ENCODE measurements at places on chromosomes 12 and 14.

- H3K36me3 ChIP-seq, result no peaks in the 10 kb centered on the region
- H3K27ac ChIP-seq, result no peak overlapping the region
- H3K4me1 ChIP-seq, result no peaks in the 10 kb centered on the region
- no peak for DNase-seq
- H3K4me3 ChIP-seq, result no peak overlapping the region
Observed at GRCh38 chr14:101105045-101105444, 201.5 kb upstream of the RTL1 start.

DNA sequence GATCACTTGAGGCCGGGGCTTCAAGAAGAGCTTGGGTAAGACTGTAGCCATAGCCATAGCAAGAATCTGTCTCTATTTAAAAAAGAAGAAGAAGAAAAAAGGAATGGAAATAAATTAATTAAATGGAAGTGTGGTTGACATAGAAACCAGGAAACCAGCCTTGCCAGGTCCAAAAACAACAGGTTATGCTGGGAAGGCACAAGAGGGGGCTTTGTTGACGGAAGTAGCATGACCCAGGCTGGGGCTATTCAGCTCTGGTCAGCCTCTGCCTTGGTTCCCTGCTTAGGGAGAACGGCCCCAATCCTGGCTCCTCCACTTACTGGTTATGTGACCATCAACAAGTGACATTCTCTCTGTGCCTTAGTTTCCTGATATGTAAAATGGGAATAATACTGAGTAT lies 14.4 kb upstream of the GPR68 start:
- no peaks in the 10 kb centered on the region for H3K27me3 ChIP-seq
- peaks cover 4% of the 10 kb centered on the region for H3K4me1 ChIP-seq
- H3K4me3 ChIP-seq, result no peak overlapping the region
- no peaks in the 10 kb centered on the region for H3K36me3 ChIP-seq

GRCh38 chr12:86770871-86771270 lies 514.7 kb upstream of the MGAT4C start:
- H3K36me3 ChIP-seq, result no peaks in the 10 kb centered on the region
- no peak overlapping the region for H3K27ac ChIP-seq
- no peak overlapping the region for H3K4me3 ChIP-seq
- H3K27me3 ChIP-seq, result no peaks in the 10 kb centered on the region

GRCh38 chr14:22822571-22823098 lies 7.1 kb upstream of the MRPL52 start:
- peak; percentile 92 for DNase-seq
- peaks cover 20% of the 10 kb centered on the region for H3K4me1 ChIP-seq
- no peaks in the 10 kb centered on the region for H3K27me3 ChIP-seq
- no peaks in the 10 kb centered on the region for H3K36me3 ChIP-seq

DNA sequence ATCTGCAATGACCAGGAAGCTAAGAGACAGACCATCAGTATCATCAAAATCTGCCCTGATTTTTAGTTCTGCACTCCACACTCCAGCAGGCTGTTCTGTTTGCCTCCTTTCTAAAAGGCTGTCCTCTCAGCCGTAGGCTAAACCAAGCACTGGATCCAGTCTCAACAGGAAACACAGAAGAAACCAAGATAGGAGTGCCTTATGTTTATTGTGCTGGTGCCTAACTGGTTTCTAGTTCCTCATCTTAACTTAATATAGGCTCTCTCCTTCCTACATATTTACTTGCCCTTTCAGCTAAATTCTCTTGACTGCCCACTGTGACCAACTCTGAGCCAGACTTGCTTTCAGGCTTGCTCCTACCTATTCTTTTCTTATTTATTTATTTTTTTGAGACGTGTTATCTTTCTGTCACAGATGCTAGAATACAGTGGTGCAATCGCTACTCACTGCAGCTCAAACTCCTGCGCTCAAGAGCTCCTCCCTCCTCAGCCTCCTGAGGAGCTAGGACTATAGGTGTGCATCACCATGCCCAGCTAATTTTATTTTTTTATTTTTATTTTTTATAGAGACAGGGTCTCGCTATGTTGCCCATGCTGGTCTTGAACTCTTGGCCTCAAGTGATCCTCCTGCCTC lies 30.8 kb downstream of the GALNT4 start:
- H3K4me1 ChIP-seq, result no peaks in the 10 kb centered on the region
- no peak for DNase-seq
- no peaks in the 10 kb centered on the region for H3K36me3 ChIP-seq
- no peak overlapping the region for H3K27ac ChIP-seq

DNA sequence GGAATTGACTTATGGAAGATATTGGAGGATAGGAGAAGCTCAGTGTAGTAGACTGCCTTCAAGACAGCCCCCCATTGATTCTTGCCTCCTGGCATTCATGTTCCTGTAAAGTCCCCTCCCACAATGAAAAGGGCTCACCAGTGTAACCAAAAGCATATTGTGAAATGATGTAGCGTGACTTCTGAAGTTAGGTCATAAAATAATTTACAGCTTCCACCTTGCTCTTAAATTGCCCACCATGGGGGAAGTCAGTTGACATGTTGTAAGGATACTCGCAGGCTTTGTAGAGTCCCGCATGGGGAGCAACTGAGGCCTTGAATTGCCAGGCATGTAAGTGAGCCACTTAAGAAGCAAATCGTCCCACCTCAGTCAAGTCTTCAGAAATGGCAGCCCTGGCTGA lies 25.1 kb downstream of the GTSF1 start:
- DNase-seq, result no peak
- no peaks in the 10 kb centered on the region for H3K36me3 ChIP-seq
- no peak overlapping the region for H3K27ac ChIP-seq
- H3K4me3 ChIP-seq, result no peak overlapping the region

DNA sequence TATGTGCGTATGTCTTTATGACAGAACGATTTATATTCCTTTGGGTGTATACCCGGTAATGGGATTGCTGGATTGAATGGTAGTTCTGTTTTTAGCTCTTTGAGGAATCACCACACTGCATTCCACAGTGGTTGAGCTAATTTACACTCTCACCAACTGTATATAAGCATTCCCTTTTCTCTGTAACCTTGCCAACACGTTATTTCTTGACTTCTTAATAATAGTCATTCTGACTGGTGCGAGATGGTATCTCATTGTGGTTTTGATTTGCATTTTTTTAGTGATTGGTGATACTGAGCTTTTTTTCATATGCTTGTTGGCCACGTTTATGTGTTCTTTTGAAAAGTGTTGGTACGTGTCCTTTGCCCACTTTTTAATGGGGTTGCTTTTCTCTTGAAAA lies 49.7 kb downstream of the FRS2 start:
- no peaks in the 10 kb centered on the region for H3K36me3 ChIP-seq
- no peaks in the 10 kb centered on the region for H3K4me1 ChIP-seq
- H3K27ac ChIP-seq, result no peak overlapping the region
- H3K27me3 ChIP-seq, result no peaks in the 10 kb centered on the region
- no peak overlapping the region for H3K4me3 ChIP-seq

DNA sequence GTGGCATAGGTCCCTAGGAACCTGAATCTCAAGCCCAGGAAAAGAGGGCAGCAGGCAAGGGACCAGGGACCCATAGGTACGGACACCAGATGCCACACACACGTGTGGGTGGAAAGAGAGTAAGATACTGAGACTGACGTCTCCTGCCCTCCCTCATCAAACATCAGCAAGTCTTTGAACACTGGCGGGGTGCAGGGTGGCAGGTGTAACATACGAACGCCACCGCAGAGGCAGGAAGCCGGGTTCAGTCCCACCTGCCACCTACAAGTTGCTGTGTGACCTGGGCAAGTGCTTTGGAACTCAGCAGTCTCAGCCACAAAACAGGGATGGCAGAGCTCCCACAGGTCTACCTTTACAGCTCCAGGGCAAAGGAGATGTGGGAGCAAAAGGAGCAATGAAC lies 11.1 kb downstream of the ACTN1 start:
- no peak overlapping the region for H3K4me3 ChIP-seq
- DNase-seq, result no peak

DNA sequence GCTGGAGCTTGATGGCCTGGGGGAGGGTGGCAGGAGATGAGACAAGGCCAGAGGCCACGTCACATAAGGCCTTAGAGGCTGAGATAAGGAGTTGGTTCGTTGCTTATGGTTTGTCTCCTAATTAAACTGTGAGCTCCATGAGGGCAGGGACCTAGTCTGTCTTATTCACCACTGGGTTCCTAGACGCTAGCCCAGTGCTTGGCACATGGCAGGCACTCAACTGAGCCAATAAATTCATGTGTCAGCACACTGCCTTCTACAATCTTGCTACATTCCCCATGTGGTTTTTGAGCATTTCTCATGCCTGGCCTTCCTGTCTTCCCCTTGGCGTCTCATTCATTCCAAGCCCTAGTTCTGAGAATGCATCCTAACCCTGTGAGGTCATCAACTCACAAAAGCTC lies 92.5 kb upstream of the MED13L start:
- H3K4me1 ChIP-seq, result no peaks in the 10 kb centered on the region
- no peak overlapping the region for H3K4me3 ChIP-seq
- no peak for DNase-seq
- no peak overlapping the region for H3K27ac ChIP-seq
- H3K27me3 ChIP-seq, result no peaks in the 10 kb centered on the region

- H3K36me3 ChIP-seq, result no peaks in the 10 kb centered on the region
- no peaks in the 10 kb centered on the region for H3K27me3 ChIP-seq
- no peaks in the 10 kb centered on the region for H3K4me1 ChIP-seq
- H3K4me3 ChIP-seq, result no peak overlapping the region
Observed at GRCh38 chr12:65685514-65685913, 138.8 kb upstream of the HMGA2 start.

GRCh38 chr12:114949058-114949820 lies 265.3 kb upstream of the TBX3 start:
- no peak for DNase-seq
- H3K27ac ChIP-seq, result no peak overlapping the region
- H3K4me1 ChIP-seq, result no peaks in the 10 kb centered on the region
- no peaks in the 10 kb centered on the region for H3K27me3 ChIP-seq
- no peaks in the 10 kb centered on the region for H3K36me3 ChIP-seq

- H3K36me3 ChIP-seq, result no peaks in the 10 kb centered on the region
Observed at GRCh38 chr14:67602995-67603545, 3.0 kb upstream of the PIGH start.

DNA sequence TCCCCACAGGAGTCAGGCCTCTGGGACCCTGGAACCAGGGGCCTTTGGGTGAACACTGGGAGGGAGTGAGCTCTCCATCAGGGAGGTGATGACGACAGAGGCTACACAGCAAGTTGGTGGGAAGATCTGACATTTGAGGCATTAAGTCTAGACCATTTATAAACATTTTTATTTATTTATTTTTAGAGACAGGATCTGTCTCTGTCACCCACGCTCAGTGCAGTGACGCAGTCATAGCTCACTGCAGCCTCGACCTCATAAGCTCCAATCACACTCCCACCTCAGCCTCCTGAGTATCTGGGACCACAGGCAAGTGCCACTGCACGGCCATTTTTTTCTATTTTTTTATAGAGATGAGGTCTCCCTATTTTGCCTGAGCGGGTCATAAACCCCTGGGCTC lies 53.6 kb downstream of the TEAD4 start:
- no peak overlapping the region for H3K4me3 ChIP-seq
- no peak for DNase-seq
- no peak overlapping the region for H3K27ac ChIP-seq
- no peaks in the 10 kb centered on the region for H3K27me3 ChIP-seq

GRCh38 chr14:74843653-74844052 lies 32.3 kb downstream of the PROX2 start:
- H3K27ac ChIP-seq, result no peak overlapping the region
- H3K4me3 ChIP-seq, result no peak overlapping the region
- no peaks in the 10 kb centered on the region for H3K4me1 ChIP-seq

GRCh38 chr14:54251356-54251755 lies 145.5 kb upstream of the CDKN3 start:
- no peak overlapping the region for H3K4me3 ChIP-seq
- H3K27ac ChIP-seq, result no peak overlapping the region
- no peaks in the 10 kb centered on the region for H3K4me1 ChIP-seq
- H3K27me3 ChIP-seq, result no peaks in the 10 kb centered on the region

- no peaks in the 10 kb centered on the region for H3K27me3 ChIP-seq
- H3K27ac ChIP-seq, result no peak overlapping the region
- H3K4me1 ChIP-seq, result no peaks in the 10 kb centered on the region
- no peak for DNase-seq
Observed at GRCh38 chr12:121767525-121768016, 25.9 kb downstream of the RHOF start.

- peaks cover under 1% of the 10 kb centered on the region for H3K36me3 ChIP-seq
- H3K4me3 ChIP-seq, result no peak overlapping the region
- no peaks in the 10 kb centered on the region for H3K4me1 ChIP-seq
- no peaks in the 10 kb centered on the region for H3K27me3 ChIP-seq
Observed at GRCh38 chr14:103735022-103735421, 19.4 kb downstream of the ZFYVE21 start.

DNA sequence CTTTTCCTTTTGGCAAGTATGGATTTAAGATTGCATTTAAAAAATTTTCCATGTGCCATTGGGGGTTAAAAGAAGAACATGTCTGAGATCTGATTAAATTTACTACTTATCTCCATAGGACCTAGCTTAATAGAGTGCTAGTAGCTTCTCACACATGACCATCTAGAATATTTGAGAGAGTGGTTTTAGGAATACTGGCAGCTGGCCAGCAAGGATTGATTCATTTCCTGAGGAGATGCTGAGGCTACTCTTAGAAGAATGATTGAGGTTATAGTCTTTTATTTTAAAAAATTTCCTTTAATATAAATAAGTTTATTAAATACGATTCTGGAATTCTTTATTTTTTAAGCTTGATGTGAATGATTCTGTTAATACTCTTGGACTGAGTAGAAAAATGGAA lies 56.2 kb downstream of the MIPOL1 start:
- H3K27ac ChIP-seq, result no peak overlapping the region
- H3K4me1 ChIP-seq, result no peaks in the 10 kb centered on the region
- no peaks in the 10 kb centered on the region for H3K36me3 ChIP-seq
- DNase-seq, result no peak

DNA sequence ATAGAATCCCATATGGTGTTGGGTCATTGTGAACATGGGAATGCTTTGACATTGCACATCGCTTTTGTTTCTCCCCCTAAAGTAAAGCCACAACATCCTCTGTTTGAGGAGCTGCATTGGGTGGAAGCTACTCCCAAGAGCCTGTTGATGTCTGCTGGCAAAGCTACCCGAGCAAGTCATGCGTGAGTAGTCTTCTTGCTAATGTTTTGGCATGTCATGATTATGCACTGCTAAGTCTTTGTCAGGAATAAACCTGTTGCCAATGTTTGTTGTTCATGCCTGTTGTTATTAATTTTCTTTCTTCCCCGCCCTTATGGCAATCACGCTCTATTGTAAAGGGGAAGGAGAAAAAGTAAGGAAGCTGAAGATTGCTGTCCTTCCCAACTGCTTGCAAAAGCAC lies 97.3 kb downstream of the EXOC5 start:
- DNase-seq, result no peak
- peaks cover 1% of the 10 kb centered on the region for H3K27me3 ChIP-seq
- H3K4me3 ChIP-seq, result no peak overlapping the region
- no peaks in the 10 kb centered on the region for H3K4me1 ChIP-seq

GRCh38 chr14:102633906-102634595 lies 41.6 kb downstream of the RCOR1 start:
- no peaks in the 10 kb centered on the region for H3K4me1 ChIP-seq
- H3K4me3 ChIP-seq, result no peak overlapping the region
- no peak for DNase-seq
- H3K27me3 ChIP-seq, result no peaks in the 10 kb centered on the region
- H3K27ac ChIP-seq, result no peak overlapping the region

DNA sequence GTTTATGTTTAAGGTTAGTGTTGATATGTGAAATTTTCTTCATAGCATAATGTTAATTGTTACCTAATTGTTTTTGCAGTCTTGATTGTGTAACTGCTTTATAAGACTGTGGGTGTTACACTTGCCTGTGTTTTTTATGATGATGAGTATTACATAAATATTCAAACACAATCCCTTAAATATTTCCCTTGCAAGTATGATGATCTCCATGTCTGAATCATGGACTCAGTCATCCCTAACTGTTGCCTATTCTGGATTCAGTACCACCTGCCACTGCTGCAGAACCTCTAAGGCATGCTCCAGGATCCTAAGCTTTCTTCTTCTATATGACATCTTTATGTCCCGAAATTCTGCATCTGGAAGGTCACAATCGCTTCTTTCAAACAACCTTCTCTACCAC lies 246.3 kb upstream of the CLEC14A start:
- H3K27me3 ChIP-seq, result no peaks in the 10 kb centered on the region
- no peaks in the 10 kb centered on the region for H3K36me3 ChIP-seq
- no peak for DNase-seq
- H3K4me3 ChIP-seq, result no peak overlapping the region
- no peaks in the 10 kb centered on the region for H3K4me1 ChIP-seq
